ENCODE measurements at places on chromosomes 5 and 9. TPM values are rescaled to one million over a fixed set of nuclear protein-coding genes. Genes with fewer than 3 reads are reported as not detected.
A peak's percentile ranks its signal among the peaks of the same experiment; 100 is the strongest.

GRCh38 chr5:72452515-72453245 is 54.5 kb downstream of the ZNF366 start:
- DNase-seq, result peak; percentile 51

DNA sequence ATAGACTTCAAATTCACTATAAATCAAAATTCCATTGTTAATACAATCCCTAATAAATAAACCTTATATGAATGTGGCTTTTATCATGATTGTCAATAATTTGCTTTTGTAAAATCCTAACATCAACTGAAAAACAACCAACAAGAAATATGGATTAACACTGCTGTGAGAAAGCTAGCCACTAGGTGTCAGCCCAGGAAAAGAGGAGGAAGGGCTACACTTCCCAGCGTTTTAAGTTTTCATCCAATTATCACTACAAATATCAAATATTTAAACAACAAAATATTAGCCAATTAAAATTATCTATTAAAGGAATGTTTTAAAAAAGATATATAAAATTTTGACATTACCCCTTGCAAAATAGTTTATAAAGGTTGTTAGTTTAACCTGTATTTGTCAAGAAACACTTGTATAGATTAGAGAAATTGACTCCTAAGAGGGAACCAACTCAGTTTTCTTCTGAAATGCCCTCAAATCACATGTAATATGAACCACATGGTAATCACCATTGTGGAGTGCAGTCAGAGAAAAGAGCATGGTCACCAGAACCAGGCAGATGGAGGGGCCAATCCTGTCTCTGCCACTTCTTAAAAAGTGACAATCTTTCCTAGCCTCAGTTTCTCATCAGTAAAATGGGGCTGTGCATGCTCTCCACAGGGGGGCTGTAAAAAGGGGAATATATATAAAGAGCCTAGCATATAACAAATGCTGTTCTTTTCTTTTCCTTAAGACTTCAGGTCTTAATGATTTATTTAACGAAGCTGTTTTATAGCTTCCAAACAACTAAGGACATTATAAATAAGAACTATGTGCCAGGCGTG is 188.2 kb downstream of the CRB2 start:
- no peak for DNase-seq

GRCh38 chr5:122473138-122473843 is 161.3 kb downstream of the SNCAIP start:
- no peak for DNase-seq

GRCh38 chr5:59276917-59277372 is 616.6 kb downstream of the PDE4D start:
- DNase-seq, result no peak

DNA sequence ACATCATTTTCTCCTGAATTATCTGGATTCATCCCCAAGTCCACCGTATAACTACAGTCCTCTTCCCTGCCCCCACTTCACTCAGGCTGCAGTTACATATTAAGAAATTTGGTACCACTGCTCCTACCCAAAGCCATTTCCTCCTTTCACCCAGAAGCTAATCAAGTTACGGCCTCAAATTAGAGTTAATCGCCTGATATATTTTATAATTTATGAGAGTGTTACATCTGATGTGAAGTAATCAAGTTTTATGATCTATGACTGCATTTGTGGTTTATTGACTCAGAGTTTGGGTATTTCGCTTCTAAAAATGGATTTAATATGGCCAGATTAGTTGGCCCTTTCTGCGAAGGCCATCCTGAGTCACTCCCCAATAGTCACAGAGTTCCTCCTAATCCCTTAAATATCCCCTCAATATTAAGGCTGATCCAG is 223.6 kb upstream of the KIF2A start:
- DNase-seq, result no peak

GRCh38 chr9:131402073-131402472 is 8.2 kb downstream of the PRRC2B start:
- no peak for DNase-seq

DNA sequence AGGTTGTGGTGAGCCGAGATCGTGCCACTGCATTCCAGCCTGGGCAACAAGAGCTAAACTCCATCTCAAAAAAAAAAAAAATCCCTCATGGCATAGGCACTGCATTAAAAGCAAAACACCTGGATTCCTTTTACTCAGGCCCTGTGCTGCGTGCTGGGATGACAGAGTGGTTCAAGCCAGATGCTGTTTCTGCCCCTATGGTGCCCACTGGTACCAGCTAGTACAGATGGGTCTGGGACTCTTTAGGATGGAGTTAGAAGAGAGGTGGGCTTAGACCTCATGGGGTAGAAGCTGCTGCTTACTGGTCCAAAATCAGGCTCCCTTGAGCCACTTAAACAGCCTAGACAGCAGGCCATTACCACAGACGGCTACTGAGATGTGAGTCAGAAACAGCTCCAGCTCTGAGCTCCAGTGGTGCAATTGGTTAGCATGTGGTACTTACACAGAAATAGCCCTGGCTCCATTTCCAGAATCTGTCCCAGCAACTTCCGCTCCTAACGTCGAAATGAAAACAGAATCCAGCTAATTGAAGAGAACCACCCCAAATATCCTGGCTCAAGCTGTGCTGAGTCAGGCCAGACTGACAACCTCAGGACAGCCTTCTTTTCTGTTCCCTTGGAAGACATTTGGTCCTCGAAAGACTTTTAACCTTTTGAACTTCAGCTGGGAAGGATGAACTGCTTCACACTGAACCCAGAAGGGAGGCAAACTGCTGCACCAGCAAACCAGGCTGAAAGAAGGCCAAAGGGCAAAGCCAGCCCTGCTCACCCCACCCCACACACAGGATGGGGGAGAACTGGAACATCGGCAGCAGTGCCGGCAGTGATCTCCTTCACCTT is 15.5 kb downstream of the C5orf15 start:
- peak; percentile 86 for DNase-seq

DNA sequence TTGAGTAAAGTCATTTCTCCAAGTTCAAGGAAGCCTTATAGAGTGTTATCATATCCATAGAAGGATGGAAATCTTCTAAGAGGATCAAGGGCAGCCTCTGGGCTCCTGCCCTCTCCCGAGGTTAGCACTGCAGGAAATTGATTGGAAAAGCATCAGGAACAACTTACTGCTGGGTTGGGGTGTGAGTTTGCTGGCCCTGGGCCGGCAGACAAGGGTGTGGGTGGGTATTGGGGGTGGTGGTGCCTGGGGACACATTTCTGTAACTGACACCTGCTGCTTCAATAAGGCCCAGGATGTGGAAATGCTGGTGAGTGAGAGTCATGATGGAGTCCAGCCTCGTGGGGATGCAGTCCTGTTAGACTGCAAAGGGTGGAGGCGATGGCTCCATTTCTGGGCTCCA is 5.5 kb downstream of the CSF2 start:
- DNase-seq, result no peak

DNA sequence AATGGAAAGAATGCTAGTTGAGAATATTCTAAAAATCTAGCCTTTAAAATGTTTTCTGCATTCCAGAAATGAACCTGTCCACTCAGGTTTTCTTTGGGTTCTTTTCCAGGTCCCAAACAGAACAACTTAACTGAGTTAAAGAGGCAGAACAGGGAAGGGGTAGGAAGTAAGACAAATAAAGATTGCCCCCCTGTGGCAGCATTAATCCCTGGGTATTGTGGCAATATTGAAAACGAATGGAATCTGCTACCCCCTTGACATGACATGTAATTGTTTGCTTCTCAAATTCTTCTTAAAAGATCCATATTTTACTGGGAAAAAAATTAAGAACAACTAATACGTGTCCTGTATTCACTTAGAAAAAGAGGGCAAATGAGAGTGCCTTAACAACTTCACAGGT is 9.3 kb upstream of the RBM22 start:
- no peak for DNase-seq

The C5orf63 gene
- 8.4 TPM for total RNA-seq

Data from left lung (tissue), 14 donors.